ENCODE measurements at places on chromosomes 4 and X. TPM values are rescaled to one million over a fixed set of nuclear protein-coding genes. Genes with fewer than 3 reads are reported as not detected.

ADH1C gene
- not detected for total RNA-seq

GRCh38 chrX:110669572-110669971 is 126.0 kb downstream of the CHRDL1 start:
- DNase-seq, result no peak

GLRA2 gene
- total RNA-seq, result not detected

DNA sequence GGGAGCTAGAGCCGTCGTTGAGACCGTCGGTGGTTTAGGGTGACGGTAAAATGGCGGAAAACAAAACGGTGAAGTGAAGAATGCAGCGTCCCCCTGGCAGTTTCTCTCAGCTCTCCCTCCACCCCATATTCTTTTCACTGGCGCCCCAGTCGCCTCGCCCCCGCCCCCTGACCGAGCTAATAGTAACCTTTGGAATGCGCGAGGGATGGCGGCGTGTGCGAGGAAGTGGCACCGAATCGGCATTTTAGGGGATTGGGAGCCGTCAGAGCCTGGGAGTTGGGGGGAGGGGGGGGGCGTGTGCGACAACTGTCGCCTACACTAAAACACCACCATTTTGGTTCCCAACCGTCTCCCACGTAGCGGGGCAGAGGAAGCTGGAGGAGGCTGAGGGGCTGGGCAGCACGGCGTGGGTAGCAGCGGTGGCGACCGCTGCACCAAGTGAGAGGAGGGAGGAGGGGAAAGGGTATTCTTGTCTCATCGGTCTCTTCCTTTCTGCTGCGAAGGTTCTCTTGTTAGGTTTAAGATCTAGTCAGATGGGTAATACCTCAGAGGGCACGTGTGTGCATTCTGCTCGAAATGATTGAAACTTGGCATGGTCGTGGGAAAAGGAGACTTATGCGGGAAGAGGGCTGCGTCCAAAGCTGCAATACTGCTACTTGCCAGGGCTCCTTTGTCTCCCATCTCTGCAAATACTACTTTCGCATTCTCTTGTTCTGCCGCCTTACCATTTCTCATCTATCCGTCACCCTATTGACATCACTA is 840 bp downstream of the ZNF711 start:
- peak; percentile 17 for DNase-seq

ZC4H2 gene
- total RNA-seq, result 0.51 TPM

DNA sequence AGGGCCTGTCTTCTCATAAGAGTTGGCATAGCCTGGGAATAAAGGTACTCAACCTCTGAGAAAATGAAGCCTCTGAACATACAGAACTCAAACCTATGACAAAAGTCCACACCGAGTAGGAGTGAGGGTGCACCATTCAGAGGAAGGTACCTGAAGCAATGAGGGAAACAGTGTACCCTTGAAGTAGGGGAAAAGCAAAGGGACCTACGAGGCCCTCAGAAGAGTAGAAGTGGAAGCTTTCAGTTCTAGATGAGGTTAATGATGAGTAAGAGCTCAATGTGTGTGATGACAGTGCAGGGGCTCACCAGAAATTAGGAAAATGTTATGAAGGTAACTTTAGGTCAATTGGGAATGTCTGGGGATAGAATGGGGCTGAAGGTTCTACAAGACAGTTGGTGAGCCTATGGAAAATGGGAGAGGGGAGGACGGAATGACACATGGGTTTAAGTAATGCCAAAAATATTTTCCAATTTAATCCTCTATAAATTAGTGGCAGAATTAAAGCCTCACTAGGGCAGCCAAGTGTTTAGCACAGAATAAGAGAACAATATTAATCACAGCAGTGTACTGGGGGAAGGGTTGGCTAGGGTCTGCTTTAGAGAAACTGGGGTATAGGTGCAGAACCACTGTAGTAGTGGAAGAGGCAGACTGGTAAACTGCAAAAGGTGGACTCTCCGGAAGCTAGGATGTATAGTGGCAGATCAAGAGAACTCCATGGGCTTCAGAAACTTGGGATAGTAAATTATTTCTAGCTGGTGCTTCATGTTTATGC is 39.8 kb downstream of the RAB33A start:
- no peak for DNase-seq

DNA sequence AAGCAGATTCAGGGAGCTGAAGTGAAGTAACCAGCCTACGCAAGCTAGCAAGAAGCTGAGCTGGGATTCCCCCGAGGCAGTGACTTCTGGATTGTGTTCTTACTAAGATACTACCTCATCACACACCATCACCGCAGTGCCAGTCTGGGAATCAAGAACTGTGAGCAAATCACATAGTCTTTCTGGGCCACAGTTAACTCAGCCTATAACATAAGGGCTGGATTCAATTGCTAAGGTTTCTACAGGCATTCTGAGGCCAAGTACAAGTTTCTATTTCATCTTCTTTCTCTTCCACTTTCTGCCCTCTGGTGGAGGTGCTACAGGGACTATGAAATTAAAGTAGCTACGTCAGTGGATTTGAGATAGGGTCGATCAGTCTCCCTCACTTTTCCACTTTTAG is 1.4 kb upstream of the CORIN start:
- no peak for DNase-seq

DNA sequence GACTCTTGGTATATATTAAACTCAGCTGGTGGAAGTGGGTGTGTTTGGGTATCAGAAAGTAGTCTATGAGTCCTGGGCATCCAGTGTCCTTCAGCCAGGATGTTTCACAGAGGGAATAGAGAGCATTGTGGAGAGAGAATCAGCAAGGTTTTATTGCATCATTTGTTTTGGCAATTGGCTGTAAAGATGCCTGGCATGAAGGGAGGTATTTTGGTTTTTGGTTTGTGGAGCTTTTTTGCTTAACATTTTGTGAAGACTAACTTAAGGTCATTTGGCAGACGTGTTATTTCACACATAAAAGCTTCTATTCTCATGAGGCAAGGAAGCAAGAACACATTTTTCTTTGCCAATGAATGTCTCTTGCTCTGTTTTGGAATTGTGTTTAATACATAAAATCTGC is 71.1 kb downstream of the DCLK2 start:
- no peak for DNase-seq

All from Daoy (cell line).